ENCODE measurements at places on chromosomes 4 and X.

DNA sequence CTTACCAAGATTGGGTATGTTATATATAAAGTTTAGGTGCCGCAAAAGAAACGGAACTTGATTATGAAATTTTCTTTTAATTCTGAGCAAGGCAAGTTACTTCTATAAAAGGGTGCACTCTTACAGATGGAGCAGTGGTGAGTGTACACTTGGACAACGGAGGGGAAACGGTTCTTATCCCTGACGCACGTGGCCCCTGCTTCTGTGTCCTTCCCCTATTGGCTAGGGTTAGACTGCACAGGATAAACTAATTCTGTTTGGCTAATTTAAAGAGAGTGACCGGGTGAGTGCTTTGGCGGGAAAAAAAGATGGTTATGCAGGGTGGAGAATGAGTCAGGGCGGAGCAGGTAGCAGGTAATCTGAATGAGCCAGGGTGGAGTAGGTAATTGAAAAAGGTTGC is 149.5 kb downstream of the GC start:
- no peak for DNase-seq

DNA sequence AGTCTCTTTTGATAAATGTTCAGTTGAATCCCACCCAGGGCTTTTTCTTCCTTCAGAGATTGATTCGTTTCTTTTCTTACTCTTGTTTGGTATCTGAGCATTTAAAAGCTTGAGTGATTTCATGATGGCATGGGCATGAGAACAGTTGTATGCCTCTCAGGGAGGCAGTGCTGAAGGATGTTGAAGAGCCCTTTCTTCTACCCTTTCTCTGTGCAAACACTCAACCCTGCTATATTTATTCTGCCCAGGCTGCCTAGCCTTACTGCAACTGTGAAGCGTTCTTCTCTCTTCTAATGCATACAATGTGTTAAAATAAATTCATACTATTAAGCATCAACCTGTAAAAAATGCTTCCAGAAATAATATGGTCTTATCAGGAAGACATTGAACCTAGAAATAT is 367.6 kb upstream of the LCORL start:
- DNase-seq: no peak

DNA sequence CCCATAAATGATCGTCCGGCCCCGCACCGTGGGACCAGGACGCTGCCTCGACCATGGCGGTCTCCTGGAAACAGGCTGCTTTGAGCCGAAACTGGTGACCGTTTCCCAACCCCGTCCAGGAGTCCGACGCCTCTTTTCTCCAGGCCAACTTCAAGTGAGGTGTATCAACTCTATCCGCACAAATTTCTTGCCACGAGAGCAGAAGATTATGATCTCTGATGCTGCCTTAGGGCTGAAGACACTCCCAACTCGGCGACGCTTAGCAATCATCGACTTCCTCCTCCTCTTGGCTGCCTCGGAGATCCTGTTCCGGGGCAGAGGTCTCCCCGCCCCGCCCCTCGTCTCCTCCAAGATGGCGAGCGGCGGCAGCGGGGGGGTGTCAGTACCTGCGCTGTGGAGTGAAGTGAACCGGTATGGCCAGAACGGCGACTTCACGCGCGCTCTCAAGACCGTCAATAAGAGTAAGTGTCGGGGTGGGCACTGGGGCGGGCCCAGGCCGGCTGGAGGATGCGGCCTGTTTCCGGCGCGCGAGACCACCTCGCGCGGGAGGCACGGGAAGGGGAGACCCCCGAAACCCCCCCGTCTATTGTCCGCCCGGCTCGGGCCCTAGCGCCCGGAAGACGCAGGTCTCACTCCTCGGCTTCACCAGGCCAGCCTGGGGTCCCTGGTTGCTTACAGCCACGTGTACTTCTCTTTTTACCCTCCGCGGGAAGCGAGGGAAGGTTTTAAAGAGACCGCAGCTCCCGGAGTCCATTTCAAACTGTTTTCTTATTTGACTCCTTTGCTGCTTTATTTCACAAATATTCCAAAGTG is at the start of gene SRP72:
Gene SRP72, plus strand, starts transcription at position 334 of the 813 bp plus-strand sequence. Its CDS starts 19 bp downstream, at position 353.
- peak; percentile 81 for DNase-seq

DNA sequence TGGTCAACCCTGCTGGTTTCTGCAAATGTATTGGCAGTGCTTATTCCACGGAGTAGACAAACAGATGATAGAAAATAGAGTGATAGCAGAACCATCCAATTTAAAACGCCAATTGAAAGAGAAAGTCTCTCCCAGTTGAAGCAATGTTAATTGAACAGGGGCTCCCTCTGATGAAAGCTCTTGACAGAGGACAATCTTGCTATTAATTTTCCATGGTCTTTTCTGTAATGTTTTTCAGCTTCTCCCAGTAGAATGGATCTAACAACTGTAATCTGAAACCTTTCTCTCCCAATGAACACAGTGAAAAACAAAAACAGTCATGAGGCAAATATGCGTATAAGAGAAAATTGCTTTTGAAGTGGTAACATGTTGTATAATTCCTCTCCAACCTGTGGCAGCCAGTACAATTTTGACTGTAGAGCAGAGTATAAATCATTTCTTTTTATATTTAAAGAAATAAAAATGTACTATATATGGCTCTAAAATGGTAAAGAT is 225.1 kb upstream of the GALNTL6 start:
- DNase-seq: no peak

- DNase-seq: no peak
These were observed 4.0 kb downstream of the COL25A1 start for GRCh38 chr4:109298279-109299010.

DNA sequence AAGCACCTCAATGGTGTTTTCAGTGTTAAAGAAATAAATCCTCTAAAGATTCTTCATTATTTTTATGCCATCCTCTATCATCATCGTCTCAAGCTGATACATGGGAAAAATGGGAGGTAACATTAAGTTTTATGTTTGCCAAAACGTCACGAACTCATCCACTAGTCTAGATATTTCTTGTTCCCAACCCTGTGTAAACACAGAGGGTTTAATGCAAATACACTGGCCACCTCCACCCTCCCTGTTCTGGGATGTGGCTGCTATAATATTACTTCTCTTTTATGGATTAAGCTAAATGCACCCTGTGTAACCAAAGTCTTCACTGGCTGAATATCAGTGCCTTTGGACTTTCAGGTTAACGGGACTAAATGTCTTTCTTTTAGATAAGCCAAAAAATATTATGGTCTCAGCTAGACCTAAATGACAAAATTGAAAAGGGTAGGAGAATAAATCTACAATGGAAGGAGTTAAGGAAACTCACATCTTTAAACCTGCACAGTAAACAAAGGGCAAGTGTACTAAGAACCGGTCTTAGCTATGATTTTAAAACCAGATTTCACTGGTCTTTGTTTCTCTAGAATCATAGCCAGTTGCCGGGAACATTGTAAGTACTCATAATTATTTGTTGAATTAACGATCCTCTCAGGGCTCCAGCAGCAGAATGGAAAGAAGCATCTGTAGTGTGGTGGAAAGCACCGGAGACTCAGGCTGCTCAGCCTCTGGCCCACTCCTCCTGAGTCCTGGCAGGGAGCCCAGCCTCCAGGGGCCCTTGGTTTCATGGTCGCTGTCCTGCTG is 103.5 kb upstream of the NOCT start:
- no peak for DNase-seq

- peak; percentile 86 for DNase-seq
These were observed at the start of gene PPARGC1A for GRCh38 chr4:23889814-23890341. Gene PPARGC1A (minus strand): TSS chr4:23890047. CDS start chr4:23889957, 90 bp downstream.

DNA sequence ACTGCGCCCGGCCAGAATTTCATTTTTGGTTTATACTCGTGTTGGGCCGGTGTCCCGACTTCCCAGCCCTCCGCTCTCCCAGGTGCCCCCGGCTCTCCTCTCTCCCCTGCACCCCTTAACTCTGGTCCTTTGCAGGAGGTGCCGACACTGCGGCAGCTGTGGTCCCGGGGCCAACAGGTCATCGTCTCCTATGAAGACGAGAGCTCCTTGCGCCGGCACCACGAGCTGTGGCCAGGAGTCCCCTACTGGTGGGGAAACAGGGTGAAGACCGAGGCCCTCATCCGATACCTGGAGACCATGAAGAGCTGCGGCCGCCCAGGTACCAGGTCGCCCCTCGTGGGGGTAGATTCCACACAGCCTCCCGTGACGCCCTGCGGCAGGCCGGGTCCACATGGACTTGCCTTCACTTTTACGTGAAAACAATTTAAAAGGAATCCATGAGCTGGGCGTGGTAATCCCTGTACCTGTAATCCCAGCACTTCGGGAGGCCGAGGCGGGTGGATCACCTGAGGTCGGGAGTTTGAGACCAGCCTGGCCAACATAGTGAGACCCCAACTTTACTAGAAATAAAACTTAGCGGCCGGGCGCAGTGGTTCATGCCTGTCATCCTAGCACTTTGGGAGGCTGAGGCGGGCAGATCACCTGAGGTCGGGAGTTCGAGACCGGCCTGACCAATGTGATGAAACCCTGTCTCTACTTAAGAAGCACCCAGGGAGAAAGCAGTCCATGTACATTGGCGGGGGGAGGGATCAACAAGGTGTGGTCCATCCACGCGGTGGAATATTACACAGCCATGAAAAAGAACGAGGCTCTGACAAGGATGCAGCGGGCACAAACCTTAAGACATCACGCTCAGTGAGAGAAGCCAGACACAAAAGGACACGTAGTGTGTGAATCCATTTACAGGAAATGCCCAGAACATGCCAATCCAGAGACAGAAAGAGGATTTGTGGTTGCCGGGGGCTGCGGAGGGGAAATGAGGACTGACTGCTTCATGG is 12.0 kb downstream of the PLCXD1 start:
- no peak for DNase-seq

DNA sequence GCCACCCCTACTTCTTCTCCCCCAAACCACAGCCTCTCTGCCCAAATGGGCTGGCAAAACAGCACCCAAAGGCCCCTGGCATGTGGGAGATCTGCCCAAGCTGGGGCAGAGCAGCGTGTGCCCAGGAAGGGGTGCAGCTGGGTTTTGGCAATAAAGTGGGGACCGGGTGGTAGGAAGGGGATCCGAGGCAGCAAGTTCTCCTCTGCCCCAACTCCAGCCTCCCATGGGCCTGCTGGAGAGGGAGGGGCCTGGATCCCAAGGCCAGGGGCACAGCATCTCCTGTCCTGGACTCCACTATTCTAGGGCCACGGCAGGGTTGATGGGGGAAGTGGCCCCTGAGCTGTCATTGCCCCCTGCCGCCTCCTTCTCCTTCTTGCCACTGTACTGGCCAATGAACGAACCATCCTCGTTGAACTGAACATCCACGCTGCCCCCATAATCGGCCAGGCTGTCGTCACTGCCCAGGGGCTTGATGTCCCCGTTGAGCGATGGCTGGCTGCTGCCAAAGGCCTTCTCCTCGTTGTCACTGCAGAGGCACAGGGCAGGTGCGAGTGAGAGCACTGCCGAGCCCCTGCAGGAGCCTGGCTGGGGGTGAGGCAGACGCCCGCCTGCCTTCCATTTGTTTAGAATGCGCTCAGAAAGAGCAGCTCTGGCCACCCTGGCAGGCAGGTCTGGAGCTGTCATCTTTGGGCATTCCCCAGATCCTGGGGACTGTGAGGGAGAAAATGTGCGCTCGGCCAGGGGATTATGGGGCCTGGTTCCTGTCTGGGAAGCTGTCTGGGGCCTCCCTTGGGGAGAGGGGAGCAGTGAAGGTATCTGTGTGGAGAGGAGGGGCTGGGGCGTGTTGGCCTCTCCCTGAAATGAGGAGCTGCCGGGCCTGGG is 23.4 kb downstream of the L1CAM start:
- no peak for DNase-seq

DNA sequence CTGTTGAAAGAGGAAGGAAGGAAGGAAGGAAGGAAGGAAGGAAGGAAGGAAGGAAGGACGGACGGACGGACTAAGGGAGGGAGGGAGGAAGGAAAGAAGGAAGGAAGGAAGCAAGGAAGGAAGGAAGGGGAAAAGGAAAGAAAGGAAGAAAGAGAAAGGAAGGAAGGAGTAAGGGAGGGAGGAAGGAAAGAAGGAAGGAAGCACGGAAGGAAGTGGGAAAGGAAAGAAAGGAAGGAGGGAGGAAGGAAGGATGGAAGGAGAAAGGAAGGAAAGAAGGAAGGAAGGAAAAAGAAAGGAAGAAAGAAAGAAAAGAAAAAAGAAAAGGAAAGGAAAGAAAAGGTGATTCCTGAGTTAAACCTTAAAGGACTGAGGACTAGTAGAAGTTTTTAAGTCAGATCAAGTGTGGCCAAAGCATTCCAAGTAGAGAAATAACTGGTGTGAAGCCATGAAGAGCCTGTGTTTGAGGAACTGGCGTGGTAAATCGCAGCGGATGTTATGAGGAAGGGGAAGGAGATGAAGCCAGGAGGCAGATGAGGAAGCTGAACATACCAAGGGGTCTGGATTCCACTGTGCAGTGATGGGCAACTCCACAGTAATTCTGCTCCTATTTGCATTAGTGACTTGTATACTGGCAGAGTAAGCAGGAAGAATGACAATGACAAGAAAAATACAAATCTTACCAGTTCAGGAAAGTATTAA is 163.5 kb downstream of the MGST2 start:
- no peak for DNase-seq

DNA sequence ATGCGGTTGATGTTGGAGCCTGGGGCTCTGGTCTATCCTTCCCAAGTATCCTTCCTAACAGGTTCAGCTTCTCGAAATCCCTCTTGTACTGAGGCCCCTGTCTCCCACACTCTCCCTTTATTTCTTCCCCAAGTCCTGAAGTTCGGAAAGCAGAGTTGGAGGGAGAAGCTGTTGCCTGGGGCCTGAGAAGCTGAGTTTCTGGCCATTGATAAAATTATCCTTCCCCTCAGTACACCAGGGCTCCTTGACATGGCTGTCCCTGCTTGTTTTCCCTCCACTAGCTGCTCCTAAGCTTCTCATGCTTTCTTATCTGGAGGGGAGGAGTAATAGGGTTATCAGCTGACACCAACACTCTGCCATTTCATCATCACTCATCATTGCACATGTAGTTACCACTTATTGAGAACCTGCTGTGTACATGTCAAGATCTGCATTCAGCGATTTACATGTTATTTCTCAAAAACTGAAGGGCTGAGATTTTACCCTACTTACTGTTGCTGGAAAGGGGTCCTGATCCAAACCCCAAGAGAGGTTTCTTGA is 58.0 kb downstream of the FUNDC1 start:
- DNase-seq: no peak

- DNase-seq: peak; percentile 66
These were observed 13.1 kb upstream of the PRDM8 start for GRCh38 chr4:80184053-80184824.

DNA sequence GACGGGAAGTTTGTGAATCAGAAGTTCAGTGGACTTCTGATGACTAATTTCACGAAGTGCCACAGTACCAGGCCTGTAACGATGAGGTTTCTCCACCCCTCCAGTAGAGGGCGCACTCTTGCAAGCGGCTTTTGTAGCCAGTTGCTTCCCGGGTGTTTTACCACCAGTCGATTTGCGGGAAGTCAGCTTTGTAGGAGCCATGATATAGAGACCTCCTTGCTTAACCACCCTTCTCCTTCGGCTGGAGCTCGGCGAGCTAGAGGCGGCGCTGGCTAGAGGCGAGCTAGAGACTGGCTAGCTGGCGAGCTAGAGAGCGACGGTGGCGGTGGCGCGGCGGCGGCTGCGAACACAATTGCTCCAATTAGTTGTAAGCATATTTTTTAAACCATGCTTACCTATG is 72.0 kb downstream of the IL1RAPL1 start:
- no peak for DNase-seq

DNA sequence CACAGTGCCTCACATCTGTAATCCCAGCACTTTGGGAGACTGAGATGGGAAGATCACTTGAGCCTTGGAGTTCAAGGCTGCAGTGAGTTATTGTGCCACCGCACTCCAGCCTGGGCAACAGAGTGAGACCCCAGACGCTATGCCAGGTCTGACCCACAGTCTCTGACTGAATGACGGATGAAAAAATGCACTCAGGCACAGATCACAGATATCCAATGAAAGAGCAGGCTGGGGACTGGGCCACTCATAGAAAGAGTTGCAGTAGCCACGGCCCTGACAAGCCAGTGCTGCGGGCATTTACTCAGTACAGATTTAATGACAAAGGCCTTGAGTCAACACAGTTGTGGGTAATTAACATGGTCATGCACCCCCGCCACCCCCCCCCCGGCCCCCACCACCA is 22.7 kb downstream of the NUDT6 start:
- no peak for DNase-seq

Data from gastrocnemius medialis (tissue), 4 donors.